Metanephros (tissue), 2 donors: ENCODE measurements at places on chromosomes 3 and 15. TPM values are rescaled to one million over a fixed set of nuclear protein-coding genes. Genes with fewer than 3 reads are reported as not detected.

PHLDB2 gene
- total RNA-seq: 99.8 TPM

TGM5 gene
- not detected for total RNA-seq

TNFAIP8L3 gene
- total RNA-seq: 1.5 TPM

CD200 gene
- 13.4 TPM for total RNA-seq

PPARG gene
- 35.8 TPM for total RNA-seq

IREB2 gene
- 66.9 TPM for total RNA-seq

SI gene
- under 0.01 TPM for total RNA-seq

DLL4 gene
- 28.3 TPM for total RNA-seq

GOLGA6D gene
- total RNA-seq: not detected

BFSP2 gene
- total RNA-seq: not detected

ATP2B2 gene
- total RNA-seq: 1.6 TPM

RBMS3 gene
- total RNA-seq: 62.8 TPM
